ENCODE measurements at places on chromosomes 16 and 17.

- no peak for DNase-seq
Observed at GRCh38 chr17:6105649-6106007, 35.4 kb downstream of the WSCD1 start.

GRCh38 chr16:19583665-19584300 is 28.3 kb downstream of the VPS35L start:
- DNase-seq = no peak

DNA sequence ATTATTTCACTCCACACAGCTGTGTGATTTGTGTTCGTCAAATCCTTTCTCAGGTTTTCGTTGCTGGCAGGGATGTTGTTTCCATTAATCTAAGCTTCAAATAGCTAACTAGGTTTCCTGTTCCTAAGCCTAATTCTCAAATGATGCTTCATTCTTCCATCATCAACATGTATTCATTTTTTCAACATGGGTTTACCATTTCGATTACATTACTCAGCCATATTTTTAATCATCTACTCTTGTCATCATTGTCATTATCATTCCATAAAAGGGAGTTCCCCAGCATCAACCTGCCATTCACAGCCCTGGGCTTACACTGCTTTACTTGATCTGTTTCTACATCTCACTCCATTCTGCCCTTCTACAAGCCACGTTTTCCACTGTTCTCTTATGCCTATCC is 33.3 kb upstream of the ANKFN1 start:
- no peak for DNase-seq

- DNase-seq = no peak
Observed at GRCh38 chr16:57504001-57504400, 17.7 kb upstream of the DOK4 start.

GRCh38 chr16:17013038-17013437 is 457.7 kb downstream of the XYLT1 start:
- no peak for DNase-seq
